PC-3 (cell line): ENCODE measurements at places on chromosomes 12 and 14.

GRCh38 chr12:19572920-19573558, 133.7 kb downstream of the AEBP2 start:
- peak; percentile 70 for DNase-seq

DNA sequence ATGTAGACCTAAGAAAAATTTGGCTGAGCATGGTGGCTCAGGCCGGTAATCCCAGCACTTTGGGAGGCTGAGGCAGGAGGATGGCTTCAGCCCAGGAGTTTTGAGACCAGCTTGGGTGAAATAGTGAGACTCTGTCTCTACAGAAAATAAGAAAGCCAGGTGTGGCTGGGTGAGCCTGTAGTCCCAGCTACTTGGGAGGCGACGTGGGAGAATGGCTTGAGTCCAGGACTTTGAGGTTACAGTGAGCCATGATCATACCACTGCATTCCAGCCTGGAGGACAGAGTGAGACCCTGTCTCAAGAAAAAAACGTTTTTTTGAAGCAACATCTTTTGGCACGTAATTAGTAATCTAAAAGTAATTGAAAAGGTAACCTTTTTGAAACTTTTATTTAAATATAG, 70.9 kb downstream of the FERMT2 start:
- DNase-seq, result peak; percentile 9

- DNase-seq, result no peak
Measured at GRCh38 chr14:84453307-84453950, 1076.5 kb upstream of the FLRT2 start.

DNA sequence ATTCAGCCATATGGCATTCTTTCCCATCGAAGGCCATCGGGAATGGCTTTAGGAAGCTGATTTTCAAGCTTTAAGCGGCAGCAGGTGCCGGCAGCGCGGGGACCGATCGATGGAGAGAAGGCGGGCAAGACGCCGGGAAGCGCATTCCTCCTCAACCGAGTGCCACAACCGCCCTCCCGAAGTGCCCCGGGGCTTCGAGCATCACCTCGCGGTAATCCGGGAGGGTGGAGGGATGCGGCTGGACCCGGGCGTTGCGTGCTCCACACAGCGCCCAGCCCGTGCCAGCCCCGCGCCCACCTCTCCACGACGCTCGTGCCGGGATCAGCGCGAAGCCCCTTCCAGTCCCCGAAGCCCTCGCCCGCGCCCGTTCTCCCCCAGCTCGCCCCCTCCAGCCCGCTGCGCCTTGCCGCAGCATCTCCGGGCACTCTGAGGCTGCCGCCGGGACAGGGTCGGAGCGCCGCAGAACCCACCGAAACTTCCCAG, 3.2 kb downstream of the USP44 start:
- no peak for DNase-seq
